ENCODE measurements at places on chromosomes 11 and 22.

GRCh38 chr22:24954114-24954463, 1.6 kb downstream of the KIAA1671 start:
- DNase-seq = no peak

GRCh38 chr11:61930933-61931332, 13.6 kb upstream of the RAB3IL1 start:
- no peak for DNase-seq

DNA sequence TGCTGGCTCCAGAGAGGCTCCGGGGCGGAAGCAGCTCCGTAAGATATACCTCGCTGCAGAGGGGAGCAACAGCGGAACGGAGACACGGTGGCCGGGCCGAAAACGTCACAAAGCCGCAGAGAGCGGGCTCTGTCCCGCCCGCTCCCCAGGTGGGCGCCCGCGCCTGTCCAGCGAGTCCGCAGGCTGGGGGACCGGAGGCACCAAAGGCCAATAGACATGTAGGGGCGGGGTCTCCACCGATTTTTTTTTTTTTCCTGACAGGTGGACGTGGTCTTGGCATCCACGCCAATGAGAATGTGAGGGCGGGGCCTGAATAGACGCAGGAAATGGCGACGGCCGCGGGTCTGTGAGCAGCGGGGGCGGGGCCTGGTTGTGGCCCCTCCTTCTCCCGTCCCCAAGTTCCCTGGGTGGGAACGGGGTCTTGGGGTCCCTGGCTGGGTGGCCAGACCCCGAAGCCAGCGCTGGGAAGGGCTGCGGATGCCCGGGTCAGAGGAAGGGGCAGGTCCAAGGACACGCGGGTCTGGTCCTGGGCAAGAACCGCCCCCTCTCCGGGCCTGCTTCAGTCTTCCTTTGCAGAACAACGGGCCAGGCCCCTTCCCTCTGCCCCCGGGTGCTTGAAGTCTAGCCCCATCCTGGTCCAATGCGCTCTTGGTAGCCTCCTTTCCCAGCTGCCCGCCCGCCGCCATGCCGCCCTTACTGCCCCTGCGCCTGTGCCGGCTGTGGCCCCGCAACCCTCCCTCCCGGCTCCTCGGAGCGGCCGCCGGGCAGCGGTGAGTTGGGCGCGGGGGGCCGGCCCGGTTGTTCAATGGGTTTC, at the start of gene DNAJC4:
DNAJC4 (plus strand) TSS at position 378 of the 814 bp plus-strand sequence; CDS start at position 685, 307 bp downstream.
- DNase-seq = peak; percentile 85

GRCh38 chr11:122698392-122698791, 42.9 kb downstream of the UBASH3B start:
- DNase-seq = no peak

- DNase-seq = peak; percentile 30
These were observed 30.0 kb downstream of the MAPK1 start for GRCh38 chr22:21837248-21837979.

DNA sequence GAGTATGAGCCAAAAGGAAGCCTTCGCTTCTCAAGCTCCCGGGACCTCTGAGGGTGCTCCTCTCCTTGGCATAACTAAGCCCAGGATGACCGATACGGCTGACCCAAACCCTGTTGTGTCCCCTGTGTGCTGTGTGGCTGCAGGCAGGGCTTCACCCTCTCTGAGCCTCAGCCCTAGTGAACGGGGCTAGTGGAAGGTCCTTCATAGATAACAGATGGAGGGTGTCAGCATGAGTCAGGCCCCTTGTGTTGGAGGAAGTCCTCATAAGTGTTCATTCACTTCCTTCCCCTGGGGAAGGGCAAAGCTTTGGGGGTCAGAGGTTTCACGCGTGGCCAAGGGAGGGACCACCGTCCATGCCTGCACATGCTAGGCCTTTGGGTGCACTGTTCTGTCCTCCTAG, 21.5 kb downstream of the SHISAL1 start:
- DNase-seq = no peak

DNA sequence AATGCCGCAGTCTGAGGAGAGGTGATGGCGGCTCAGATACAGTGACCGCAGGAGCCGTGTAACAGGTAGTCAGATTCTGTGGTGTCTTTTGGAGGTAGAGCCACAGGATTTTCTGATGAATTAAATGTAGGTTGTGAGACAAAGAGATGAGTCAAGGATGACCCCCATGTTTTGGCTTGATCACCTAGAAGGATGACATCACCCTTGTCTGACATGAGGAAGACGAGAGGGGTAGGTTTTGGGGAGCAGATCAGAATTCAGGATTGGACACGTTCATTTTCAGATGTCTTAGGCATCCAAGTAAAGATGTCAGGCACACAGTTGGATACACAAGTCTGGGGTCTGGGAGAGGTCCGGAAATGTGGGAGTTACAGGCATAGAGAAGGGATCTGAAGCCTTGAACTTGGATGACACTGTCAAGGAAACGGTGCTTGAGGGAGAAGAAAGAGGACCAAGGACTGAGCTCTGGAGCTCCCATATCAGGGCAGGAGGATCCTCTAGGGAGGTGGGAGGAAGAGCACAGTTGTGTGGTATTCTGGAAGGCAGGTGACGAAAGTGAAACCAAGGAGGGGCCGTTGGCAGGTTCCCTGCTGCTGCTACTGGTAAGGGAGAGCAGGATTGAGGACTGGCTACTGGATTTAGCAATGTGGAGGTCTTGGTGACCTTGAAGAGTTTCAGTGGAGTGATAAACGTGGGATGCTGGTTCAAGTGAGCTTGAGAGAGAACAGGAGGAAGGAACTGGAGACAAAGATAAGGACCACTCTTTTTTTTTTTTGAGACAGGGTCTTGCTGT, 12.6 kb upstream of the GDPD5 start:
- DNase-seq = no peak

DNA sequence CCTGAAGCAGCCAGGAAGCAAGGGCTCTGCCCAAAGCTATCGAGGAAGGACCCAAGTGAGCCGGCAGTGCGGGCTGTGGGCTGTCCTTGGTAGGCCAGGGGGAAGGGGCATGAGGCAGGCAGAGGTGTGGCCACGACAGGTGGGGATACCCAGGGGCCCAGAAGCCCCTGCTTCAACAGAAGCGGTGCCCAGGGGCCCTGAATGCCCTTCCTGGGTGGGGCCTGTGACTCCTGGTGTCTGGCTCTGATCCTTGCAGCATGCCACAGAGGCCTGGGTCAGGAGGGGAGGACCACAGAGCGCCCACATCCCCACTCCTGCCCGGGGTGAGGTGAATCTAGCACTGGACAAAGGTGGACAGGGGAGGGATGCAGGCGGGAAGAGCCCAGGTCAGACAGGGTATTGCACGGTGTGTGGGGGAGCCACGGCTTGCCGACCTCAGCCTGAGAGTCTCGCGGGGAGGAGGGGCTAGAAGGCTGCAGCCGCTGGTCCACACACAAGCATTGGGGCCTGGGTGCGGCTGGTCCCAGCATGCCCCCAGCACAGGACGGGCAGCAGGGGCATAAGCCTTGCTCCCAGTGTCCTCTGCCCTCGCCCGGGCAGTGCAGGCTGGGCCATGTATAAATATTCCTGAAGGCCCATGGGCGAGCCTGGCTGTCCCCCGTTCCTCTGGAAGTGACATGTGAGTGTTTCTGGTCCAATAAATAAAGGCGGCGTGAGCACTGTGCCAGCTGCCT, 19.0 kb downstream of the MAFF start:
- DNase-seq = no peak

- DNase-seq = no peak
These were observed 773 bp downstream of the MIAT start for GRCh38 chr22:26658161-26658560.

GRCh38 chr11:117822074-117823033, 2.2 kb downstream of the FXYD2 start:
- DNase-seq = peak; percentile 63

DNA sequence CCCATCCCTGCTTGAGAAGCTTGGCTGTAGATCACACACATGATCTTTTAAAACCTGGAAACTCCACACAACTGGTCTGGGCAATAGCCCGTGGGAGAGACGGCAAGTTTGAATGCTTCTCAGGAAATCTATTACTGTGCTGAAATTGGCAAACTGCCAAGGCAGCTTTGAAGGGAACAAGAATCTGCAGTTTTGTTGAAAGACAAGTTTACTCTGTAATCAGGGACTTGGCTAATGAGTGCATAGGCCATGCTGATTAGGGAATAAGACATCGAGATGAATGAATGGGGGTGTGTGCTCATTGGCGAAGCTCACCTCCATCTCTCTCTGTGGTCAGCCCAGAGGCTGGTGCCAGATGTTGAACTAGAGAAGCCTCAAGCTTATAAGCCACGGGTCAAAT, 218.8 kb downstream of the HIPK3 start:
- DNase-seq = no peak

- no peak for DNase-seq
These were observed 740 bp upstream of the TRMT2A start for GRCh38 chr22:20117633-20118299.

DNA sequence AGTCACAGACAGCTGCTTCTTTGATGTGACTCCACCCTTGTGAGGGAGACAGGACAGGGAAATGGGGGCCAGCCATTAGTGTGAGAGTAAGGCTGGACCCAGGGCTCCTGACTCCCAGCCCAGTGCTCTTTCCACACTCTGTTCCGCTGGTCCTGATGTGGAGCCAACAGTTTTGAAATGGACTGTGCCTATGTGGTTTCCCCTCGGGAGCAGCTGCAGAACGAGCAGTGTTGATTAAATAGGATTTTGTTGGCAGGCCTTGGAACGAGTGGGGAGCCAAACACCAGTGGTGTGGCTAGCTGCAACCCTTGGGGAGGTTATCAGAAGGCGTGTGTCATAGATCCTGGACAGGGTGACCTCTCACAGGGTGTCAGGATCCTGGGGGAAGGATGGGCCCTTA, 66.5 kb upstream of the AMPD3 start:
- no peak for DNase-seq

DNA sequence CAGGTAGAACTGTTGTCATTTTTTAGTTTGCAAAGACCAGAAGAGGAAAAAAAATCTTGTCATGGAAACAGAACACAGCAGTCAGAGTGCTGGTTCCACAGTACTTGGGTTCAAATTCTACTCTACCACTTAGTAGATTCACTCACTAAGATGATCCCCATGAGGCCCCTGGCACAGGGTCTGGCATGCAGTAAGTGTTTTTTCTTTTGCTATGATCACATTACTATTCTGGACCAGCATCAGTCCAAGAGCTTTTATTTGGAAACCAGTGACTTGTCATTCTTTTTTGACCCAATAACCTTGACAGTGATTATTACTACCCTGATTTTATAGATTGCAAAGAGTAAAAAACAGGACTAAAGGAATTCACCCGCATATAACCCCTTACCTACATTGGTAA, 4.1 kb downstream of the EEF1G start:
- DNase-seq = no peak

DNA sequence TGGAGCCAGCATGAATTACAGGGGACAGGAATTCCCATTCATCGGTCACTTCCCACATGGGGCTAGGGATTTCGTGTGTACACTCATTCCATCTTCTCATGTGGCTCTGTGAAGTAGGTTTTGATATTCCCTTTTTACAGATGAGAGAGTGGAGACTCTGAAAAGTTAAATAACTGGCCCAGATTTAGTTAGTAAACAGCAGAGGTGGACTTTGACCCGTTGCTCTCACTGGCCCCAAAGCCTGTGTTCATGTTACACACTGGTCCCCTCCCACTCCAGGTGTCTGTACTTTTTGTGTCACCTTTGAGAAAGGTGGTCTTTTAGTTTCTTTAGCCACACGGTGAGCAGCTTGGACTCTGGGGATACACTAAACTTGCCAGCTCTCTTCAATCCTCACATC, 108.5 kb downstream of the MICAL2 start:
- DNase-seq = no peak

DNA sequence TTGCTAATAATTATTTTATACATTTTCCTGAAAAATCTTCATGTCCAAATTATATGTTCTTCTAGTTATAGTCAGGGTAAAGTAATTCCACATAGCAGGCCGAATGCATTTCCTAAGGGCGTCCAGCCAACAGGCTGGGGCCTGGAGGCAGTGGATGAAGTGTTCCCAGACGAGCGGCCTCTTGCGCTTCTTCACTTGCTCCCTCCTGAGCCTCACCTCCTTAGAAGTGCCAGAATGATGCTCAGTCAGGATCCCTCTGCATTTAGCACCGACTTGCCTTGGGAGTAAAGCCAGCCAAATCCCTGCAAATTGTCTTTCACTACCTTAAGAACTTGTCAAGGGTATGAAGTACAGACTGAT, 1.5 kb downstream of the OLFML1 start:
- DNase-seq = no peak

GRCh38 chr11:20483931-20484330, 96.4 kb downstream of the PRMT3 start:
- DNase-seq = no peak

GRCh38 chr11:368414-369335, 624 bp upstream of the B4GALNT4 start:
- no peak for DNase-seq
